ENCODE measurements at places on chromosomes 11 and 22.

GRCh38 chr11:123173856-123174186 lies 21.2 kb downstream of the CLMP start:
- DNase-seq = no peak

DNA sequence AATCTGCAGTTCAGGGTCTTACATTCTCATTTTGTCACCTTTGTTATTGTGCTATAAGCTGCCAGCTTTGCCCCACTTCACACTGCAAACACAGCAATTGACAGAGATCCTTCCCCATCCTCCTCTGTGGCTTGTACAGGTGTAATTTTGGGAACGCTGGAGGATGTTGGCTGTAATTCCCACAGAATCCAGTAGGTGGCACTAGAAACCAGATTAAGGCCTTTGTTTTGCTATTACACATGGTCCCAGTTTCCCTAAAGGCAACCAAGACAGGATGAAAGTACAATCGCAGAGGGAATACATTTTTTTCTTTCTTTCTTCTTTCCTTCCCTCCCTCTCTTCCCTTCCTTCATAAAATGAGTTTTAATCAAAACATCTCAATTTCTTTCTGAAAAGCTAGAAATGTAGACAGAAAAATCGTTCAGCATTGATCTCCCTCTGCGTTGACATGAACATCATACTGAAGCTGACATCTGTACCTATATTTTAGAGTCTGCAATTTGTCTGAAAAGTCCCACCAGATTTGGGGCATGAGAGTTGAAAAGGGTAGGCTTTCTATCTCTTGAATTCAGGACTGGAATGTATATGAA lies 21.3 kb upstream of the NELL1 start:
- peak; percentile 42 for DNase-seq

GRCh38 chr11:36313750-36314433 lies 17.8 kb downstream of the PRR5L start:
- no peak for DNase-seq

- no peak for DNase-seq
Measured at GRCh38 chr11:96303980-96304379, 39.0 kb downstream of the MAML2 start.

DNA sequence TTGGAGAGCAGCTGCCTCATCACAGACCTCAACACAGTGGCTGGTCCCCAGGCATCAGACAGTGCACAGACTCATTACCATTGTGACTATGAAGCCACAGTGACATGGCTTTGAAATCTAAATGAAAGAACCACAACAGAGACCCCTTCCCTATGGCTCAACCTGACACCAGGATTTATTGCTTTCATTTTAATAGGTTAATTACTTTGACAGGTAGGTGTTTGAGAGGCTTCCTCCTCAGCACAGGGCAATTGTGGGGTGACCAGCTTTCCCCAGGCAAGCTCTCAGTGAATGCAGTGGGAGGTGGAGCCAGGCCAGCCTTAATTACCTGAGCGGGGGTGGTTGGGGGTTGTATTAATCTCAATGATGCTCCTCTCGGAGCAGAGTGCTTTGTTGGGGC lies 102.3 kb downstream of the CHST1 start:
- DNase-seq = no peak

- DNase-seq = peak; percentile 87
Measured at GRCh38 chr11:76628408-76628947, 42.1 kb downstream of the LRRC32 start.

Data from stimulated activated naive CD8-positive, alpha-beta T cell treated with anti-CD3 and anti-CD28 coated beads, Interleukin-15, Interleukin-2, amounts not matched to agents 100 U/mL and 50 U/mL, for 24 hours (primary cell).